ENCODE measurements at places on chromosomes 13 and 19.

- no peak for DNase-seq
These were observed 29.6 kb upstream of the TSC22D1 start for GRCh38 chr13:44605721-44606120.

GRCh38 chr19:41299046-41299754 lies 10.8 kb upstream of the CCDC97 start:
- DNase-seq: no peak

GRCh38 chr13:26382366-26382765 lies 128.4 kb downstream of the CDK8 start:
- DNase-seq: no peak

GRCh38 chr13:53010374-53011105 lies 18.1 kb upstream of the OLFM4 start:
- DNase-seq: no peak

- no peak for DNase-seq
These were observed 773.4 kb upstream of the SLITRK1 start for GRCh38 chr13:84655677-84656076.

DNA sequence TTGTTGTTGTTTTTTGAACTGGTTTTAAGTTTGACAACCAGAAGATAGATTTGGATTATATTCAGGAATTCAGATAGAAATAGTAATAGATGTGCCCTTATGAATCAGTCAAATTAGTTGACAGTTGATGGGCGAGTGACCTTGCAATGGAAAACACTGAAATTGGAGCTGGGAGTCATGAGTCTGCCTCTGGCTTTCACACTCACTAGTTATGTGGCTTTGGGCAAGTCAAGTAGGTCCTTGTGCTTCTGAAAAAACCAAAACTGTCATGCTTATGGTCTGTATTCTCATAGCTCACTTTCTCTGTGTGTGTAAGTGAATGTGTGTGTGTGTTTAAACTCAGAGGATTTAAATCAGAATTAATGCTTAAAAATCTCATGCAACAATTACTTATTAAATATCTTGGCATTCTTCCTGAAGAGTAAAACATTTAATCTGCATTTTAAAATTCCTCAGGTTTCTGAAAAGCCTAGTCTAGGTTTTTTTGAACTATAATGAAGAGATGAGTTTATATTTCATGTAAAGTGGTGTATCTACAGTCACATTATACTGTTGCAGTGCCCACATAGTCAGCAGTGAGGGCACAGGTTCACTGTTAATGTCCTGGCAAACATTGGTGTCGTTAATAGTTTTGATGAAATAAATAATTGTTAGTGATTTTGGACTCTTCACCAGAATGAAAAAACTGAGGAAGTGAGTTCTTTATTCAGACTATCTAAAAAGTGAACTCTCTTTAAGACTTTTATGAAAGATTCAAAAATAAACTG lies 32.5 kb downstream of the UCHL3 start:
- no peak for DNase-seq

DNA sequence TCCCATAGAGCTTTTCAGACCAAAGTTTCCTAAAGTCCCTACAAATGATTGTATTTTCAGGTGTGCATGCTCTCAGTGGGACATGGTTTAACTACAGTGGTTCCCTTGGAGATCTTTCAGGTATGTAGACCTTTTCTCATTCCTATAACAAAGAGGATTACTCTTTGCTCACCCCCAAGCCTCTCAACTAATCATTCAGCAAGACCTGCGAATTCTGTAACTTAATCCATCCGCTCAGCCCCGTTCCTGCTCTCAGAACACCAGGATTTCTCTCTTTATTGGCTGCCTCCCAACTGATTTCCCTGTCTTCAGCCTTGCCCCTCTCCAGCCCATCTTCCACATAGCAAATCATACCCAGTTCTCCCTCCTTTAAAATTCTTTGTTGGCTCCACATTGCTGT lies 253.6 kb downstream of the MTUS2 start:
- no peak for DNase-seq

DNA sequence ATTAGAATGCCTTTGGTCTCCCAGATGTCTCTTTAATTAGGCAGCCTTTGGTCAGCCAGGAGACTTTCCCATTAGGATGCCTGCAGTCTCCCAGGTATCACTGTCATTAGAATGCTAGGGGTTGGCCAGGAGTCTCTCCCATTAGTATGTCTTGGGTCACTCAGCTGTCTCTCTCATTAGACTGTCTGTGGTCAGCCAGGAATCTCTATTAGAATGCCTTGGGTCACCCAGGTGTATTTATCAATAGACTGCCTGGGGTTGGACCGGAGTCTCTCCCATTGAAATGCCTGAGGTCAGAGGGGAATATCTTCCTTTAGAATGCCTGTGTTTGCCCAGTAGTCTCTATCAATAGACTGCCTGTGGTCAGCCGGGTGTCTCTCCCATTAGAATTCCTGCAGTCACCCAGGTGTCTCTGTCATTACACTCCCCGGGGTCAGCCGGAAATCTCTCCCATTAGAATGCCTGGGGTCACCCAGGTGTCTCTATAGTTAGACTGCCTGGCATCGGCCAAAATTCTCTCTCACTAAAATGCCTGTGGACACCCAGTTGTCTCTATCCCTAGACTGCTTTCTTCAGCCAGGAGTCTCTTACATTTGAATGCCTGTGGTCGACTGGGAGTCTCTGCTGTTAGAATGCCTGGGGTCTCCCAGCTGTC lies 1460.3 kb downstream of the UQCRFS1 start:
- no peak for DNase-seq

DNA sequence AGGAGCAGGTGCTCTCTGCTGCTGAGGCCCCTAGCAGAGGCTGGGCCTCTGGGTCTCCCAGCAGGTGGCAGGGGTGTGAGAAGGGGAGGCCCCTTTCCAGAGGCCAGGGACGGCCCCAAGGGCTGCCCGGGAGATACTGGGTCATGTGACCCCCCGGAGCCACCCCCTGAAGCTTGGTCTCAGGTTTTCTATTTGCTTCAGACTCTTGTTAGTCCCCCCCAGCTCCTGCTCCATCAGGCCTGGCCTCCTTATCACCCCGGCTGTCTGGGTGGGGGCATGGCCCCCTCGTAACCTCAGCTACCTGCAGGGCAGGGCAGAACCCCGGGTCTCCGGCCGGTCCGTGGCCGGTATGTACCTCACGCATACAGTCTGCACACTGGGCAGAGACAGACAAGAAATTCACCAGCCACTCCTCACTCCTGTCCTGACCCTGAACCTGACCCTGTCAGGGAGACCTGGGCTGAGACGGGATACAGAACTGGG lies 13.2 kb upstream of the TCF3 start:
- DNase-seq: peak; percentile 56

- no peak for DNase-seq
These were observed 20.4 kb downstream of the RBM26 start for GRCh38 chr13:79385694-79386093.

DNA sequence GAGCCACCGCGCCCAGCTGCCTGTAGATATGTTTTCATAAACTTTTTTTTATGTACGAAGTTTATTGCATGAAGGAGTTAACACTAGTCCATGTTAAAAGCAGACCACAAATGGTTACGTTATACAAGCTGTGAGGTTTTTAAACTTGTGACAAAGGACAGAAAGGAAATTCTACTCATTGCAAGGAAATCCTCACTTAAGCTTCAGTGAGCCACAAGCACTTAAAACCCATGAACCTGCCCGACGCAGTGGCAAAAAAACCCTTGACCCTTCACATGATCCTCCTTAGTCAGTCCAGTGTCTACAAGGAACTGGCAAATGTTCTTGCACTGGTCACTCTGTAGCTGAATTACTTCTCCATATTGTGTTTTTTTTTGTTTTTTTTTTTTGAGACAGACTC lies 4.2 kb downstream of the MPND start:
- no peak for DNase-seq

GRCh38 chr13:71591374-71591773 lies 275.6 kb downstream of the DACH1 start:
- DNase-seq: no peak

- DNase-seq: peak; percentile 27
These were observed 34.5 kb upstream of the ATP1A3 start for GRCh38 chr19:42028304-42029216.

GRCh38 chr19:38642176-38642575 lies 5.3 kb upstream of the ACTN4 start:
- no peak for DNase-seq

GRCh38 chr19:50844296-50844935 lies 10.3 kb upstream of the KLK3 start:
- no peak for DNase-seq

DNA sequence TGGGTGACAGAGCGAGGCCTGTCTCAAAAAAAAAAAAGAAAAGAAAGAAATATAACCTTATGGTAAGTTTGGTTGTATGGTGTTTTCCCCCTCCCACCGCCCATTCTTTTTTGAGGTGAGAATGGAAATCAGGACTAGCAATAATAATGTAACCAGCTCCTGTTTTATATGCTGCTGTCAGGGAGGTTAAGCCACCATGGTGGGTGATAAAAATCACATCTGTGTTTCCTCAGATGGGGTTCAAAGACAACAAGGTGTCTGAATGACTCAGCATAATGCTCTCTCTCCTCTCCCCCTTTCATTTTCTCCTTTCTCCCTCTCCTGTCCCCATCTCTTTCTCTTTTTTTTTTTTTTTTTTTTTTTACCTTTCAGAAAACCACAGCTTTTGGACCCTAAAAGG lies 28.3 kb upstream of the GARRE1 start:
- no peak for DNase-seq

- peak; percentile 31 for DNase-seq
These were observed 38.2 kb downstream of the ARRDC2 start for GRCh38 chr19:18046059-18046718.

DNA sequence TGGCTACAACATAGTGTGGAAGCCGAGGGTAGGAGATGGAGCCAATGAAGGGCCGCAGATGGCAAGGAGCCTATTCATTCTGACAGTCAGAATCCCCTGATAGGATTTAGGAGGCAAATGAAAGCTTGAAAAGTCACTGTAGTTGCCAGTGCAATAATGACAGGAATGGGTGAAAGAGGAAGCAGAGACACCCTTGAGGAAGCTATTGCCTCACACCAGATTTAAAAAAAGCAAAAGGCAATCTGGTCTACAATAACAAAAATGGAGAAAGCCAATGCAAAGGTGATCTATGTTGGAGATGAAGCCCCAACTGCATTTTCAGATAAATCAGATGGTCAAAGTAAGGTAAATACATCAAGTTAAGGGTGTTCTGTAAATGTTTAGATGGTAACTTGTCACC lies 158.5 kb downstream of the TUBA3C start:
- no peak for DNase-seq

- no peak for DNase-seq
These were observed 75.0 kb downstream of the DHRS12 start for GRCh38 chr13:51728972-51729371.

GRCh38 chr19:35545855-35546381 lies 492 bp downstream of the TMEM147 start:
- no peak for DNase-seq

- DNase-seq: no peak
These were observed 3.7 kb downstream of the PRKACA start for GRCh38 chr19:14113762-14114414.
